ENCODE measurements at places on chromosomes 13 and 19.
A peak's percentile ranks its signal among the peaks of the same experiment; 100 is the strongest.

GRCh38 chr13:20461481-20461859 is 64.2 kb downstream of the CRYL1 start:
- no peak for DNase-seq

DNA sequence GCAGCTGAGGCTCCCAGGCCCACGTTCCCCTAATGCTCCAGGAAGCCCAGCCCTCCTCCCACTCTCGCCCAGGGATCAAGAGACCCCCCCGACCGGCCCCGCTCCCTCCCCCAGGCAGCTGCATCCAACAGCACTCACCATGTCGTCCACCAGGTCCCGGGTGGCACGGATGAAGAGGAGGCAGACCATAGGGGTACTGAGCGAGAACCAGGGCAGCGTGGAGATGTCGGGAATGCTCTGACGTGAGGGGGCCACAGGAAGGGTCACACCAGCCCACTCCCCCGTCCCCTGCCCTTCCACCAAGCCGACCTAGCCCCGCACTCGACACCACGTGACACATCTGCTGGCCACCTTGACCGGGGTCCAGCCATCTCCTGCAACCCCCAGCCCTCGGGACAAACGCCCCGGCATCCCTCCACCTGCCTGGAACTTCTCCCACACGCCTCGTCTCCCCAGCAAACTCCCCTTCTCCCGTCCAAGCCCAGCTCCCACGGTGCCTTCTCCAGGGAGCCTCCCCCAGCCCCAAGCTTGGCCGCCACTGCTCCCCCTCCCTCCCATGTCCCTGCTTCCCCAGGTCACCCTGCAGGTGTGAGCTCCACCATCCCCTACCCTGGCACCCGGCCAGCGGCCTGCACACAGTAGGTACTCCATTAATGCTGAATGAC is 4.9 kb downstream of the ATP8B3 start:
- DNase-seq, result no peak

GRCh38 chr13:50130123-50130946 is 115.1 kb downstream of the KCNRG start:
- peak; percentile 29 for DNase-seq

- DNase-seq, result no peak
Observed at GRCh38 chr19:2603334-2603733, 99.2 kb downstream of the GNG7 start.

DNA sequence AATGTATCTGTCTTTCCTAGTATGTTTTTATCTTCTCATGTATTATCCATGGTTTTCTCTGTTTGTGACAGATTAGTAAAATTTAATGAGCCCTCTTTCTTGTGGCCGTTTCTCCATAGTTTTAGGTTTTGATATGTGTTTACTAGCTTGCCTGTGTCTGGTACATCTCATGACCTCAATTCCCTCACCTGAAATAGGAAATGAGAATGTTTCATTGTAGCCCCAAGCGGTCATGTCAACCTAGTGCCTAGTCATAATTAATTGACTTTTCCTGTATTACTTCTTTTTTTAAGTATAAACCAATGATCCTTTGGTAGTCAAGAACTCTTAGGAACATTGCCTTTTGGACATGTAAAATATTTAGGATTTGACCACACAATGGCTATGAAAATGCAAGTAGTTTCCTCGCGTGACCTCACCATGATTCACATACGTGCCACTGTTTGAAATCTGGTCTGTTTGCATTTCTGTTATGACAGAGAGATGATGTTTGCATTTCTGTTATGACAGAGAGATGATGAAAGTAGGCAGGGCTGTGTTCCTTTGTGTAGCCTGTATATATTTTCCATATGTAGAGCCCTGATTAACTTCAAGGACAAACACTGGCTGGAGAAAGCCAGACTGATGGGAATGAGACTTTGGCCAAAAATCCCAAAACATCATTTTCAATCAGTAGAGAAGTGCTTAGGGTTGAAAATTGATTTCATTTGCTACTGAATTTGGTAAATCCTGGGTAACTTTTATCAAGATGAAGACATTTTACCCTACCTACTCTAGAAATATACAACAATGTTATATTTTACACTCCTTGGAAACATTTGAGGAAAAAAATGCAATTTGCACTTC is 104.8 kb downstream of the TNFRSF19 start:
- DNase-seq, result no peak

DNA sequence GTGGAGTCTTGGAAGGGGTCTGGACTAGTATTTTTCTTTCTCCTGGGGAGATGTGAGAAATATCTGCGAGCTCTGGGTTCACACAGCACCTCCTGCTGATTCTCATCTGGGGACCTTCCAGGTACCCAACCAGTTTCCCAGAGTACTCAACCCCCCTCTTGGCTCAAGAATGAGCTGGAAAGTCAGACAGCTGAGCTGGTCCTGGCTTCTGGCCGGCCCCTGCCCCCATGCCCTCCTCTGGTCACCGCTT is 2.2 kb upstream of the PDE4A start:
- no peak for DNase-seq

GRCh38 chr13:40812724-40813445 is 23.5 kb downstream of the SLC25A15 start:
- DNase-seq, result no peak

GRCh38 chr19:28614634-28615545 is 598.1 kb downstream of the UQCRFS1 start:
- no peak for DNase-seq

DNA sequence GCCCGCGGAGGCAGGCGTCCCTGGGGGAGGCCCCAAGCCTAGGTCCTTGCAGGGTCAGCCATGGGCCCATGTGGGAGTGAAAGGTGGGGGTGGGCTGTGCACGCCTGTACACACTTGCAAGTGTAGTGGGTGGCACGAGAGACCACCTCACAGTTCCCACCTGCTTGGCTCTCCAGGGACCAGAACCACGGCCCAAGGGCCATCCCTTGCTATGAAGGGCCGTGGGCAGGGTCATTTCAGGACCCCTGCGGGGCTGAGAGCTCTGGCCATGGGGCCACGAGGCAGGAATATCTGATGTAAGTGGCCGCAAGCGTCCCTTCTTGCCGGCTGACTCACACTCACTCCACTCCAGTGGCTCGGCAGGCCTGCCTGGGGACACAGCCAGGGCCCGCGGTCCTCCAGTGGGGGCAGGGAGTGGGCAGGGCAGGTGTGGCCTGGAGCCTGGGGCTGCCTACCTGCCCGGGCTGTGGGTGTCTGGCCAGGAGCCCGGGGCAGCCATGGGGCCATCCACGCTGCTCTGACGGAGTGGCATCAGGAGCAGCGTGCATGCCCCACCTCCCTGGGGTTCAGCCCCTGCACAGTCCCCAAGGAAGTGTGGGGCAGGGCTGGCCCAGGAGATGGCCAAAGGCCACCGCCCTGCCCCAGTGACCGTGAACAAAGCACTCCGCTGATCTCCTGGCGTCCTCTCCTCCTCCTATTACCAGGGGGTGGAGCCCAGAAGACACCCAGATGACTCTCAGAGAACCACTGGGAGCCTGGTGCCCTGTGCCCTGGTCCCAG is 8.6 kb upstream of the MKNK2 start:
- peak; percentile 48 for DNase-seq

DNA sequence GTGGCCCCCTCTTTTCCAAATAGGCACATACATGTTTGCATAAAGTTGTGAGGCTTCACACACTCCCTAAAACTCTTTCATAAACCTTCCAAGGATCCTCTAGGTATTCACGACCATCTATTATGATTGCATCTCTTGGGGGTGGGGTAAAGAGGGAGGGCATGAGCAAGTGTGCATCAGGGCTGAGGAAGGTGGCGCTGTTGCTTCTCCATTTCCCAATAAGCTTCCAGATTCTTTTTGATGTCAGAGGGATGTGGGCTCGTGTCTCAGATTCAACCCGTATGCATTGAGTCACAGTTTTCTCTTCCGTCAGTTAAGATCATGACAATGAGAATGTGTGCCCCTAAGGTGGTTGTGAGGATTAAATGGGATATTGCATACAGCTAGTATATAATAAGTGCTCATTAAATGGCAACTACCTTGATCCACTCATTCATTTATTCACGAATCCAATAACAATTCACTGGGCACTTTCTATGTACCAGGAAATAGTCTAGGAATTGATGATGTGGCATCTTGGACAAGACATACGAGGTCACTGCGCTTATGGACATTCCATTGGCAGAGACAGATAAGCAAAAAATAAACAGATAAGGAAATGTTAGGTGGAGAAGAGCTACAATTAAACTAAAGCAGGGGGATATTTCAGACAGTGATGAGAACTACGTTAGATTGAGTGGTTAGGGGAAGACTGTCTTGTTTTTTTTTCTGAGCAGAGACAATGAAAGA is 10.3 kb downstream of the CYP2B6 start:
- DNase-seq, result no peak

- DNase-seq, result no peak
Observed at GRCh38 chr13:67821606-67822005, 591.5 kb upstream of the PCDH9 start.

All from NCI-H1092 treated with DMSO at 0.1 percent for 48 hours (cell line).